NAMALWA (cell line): ENCODE measurements at places on chromosomes 7 and 10.

DNA sequence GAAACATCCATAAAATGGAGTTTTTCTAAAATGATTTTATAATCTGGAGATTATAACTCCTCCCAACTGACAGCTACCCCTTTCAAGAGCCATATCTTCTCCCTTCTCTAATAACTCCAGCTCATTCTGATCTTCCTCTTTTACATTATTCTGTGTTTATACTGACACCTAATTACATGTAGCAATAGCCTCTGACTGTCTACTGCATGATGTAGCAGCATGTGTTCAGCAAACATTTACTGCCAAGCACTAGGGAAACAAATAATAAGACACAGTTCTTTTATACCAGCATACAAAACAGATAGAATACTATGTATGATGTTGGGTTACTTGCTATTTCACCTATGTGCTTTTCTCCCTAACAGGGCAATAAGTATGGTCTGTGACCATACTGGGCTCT lies 20.7 kb downstream of the RBM28 start:
- DNase-seq = no peak

DNA sequence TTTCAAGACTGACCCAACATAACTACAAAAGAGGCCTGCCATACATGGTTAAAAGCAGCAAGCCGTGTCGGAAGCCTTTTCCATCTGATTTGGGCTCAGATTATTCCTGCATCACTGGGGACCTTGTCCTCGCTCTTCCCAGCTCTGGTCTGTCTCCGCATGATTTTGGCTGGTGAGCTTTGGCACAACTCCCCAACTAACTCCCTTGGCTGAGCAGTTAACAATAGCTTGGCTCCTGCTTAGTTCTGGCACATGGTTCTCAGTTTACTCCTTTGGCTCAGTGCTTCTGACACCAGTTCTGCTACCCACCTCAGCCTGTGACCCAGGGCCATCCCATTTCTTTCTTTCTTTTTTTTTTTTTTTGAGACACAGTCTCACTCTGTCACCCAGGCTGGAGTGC lies 17.0 kb downstream of the AGK start:
- DNase-seq = no peak

GRCh38 chr10:47165711-47166404 lies 134.1 kb upstream of the GDF10 start:
- no peak for DNase-seq

GRCh38 chr10:119408969-119409371 lies 133.5 kb downstream of the RGS10 start:
- no peak for DNase-seq

- DNase-seq = no peak
Measured at GRCh38 chr10:78222096-78222790, 188.6 kb downstream of the RPS24 start.

DNA sequence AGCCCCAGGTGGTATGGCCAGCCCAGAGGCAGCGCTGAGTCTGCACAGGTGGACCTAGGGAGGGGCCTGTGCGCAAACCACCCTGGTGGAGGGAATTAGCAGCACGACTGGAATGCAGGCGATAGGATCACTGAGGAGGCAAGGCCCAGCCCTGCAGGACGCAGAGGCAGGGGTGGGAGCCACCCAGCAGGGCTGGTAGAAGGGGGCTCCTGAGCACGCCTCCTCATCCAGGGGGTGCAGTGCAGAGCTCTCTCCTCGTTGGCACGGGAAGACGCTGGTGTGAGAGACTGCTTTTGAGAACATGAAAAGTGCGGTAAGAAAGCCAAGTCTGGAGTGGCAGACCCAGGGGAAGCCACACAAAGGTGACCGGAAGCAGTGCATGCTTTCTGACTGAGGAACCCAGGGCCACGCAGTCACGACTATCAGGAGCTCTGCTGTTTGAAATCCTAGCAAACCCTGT lies 6.0 kb downstream of the FXYD4 start:
- no peak for DNase-seq

- no peak for DNase-seq
Measured at GRCh38 chr10:98376485-98376884, 38.5 kb downstream of the PYROXD2 start.

DNA sequence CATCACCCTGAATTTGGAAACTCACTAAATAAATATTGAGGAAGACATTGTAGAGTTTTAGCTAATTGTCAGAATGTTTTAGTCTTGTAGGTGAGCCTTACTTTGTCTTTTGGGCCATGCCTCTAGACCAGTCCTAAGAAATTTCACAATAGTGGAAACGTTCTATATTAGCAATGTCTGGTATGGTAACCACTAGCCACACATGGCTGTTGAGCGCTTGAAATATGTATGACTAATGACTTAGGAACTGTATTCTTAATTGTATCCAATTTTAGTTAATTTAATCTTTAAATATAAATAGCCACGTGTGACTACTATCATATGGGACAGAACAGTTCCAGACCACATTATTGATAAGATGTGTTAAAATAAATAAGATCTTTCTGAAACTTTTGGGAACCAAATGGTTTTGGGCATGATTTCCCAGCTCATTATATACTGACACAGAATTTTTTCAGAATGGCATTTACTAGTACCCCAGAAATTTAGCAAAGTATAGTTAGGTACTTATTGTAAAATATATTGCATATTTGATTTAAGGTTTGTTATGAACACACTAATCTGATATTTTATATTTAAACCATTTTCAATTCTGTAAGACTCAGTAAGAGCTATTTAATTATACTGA lies 95.0 kb downstream of the VPS50 start:
- DNase-seq = no peak

DNA sequence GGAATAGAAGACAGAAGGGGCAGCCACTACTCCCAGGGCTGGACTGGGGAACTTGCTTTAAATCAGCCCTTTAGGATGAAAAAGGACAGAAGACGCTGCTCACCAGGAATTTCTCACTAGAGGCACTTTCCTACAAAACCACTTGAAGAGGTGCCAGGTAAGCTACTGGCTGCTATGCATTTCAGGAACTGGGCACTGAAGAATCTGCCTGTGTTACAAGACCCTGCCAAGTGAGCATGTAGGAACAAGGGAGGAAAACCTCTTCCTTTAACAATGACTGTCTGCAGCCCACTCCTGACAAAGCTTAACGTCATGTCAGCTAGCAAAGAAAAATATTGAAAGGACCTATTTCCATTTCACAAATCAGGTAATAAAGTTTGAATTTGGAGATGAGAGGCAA lies 5.8 kb upstream of the AGMO start:
- no peak for DNase-seq

DNA sequence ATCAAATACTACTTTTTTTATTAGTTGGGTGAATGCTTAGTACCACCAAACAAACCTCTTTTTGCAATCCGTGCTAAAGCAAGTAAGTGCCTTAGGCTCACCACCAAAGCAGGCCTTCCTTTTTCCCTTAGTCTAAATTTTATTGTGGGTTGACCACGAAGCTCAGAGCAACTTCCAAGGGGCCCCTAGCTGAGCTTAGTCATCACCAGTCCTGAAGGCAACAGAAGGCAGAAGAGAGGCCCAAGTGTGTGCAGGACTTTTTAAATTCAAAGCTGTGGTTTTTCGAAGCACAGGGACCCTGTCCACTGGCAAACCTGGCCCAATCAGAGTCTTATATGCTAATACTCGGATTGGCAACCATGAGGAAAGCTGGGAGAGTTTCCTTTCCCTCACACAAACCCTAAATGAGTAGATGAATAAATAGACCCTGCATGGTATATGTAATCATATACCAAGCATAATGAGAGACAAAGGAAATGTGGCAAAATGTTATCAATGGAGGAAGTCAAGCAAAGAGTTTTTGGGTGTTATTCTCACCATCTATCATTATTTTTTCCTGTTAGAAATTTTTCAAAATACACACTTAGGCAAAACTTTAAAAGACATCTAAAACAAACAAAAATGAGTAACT lies 453.2 kb upstream of the GALNT17 start:
- no peak for DNase-seq

DNA sequence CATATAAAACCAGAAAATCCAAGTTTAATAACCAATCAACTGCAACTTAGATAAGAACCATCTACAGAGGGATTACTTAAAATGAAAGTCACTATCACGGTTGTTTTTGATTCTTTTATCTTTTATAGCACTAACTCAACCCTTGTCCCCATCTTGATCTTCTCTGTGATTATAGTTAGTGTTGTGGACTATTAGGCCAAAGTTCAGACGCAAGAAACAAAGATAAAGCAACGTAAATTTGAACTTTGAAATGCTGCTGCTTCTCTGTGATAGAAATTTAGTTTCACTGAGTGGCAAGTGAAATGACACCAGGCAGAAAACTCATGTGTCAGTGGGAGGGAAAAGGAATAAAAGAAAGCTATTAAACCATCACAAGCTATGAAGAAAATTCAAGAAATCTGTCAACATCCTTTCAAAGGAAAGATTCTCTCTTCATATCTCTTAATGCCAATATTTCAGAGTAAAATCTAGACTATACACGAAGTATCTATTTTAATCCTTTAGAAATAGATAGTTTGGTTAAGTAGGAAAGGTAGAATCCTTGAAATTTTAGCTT lies 71.8 kb upstream of the MALRD1 start:
- no peak for DNase-seq

DNA sequence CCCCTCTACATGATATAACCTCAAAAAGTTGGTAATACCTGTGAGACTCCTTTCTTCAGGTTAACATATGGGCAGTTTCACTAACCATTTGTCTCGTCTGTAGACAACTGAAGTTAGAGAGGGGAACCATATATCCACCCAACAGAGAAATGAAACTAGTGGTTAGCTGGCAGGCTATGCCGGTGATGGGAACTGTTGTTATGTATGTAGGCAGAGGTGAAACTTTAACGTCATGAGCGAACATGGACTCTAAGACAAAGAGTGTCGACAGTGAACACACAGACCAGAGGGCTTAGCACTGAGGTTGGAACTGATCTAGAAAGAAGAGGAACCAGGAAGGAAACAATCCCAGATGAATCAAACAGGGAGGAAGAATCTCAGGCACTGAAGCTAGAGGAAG lies 112.4 kb downstream of the ELMO1 start:
- DNase-seq = peak; percentile 75

DNA sequence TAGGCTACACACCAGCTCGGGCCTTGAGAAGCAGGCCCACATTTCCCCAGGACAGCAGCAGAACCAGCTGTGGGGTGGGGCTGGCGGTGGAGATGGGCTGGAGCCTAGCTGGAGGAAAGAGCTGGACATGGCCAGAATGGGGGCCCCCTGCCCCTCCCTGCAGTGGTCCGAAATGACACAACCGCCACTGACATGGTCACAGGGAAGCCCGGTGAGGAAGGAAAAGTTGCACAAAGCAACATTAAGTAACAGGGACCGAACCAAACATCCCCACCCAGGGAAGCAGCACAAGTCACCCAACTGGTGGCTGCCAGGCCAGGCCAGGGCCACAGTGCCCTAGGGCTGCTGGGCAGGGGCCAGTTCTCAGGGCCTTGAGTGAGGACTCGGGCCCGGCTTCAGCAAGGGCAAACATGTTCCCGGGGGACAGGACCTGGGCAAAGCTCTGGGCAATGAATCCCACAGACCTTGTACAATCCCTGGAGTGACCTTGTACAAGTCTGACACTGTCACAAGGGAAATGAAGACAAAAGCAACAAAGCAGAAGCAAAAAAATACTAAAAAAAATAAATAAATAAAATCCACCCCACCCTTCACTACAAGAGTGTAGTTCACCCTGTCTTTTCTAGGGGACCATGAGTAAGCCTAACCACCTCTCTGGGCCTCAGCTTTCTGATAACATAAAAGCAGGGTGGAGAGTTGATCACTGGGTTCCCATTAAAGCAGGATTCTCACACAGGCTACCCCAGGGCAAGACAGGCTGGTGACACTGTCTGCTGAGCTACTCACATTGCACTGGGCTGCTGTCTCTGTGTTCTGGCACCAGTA lies 33.0 kb downstream of the PSAP start:
- no peak for DNase-seq

DNA sequence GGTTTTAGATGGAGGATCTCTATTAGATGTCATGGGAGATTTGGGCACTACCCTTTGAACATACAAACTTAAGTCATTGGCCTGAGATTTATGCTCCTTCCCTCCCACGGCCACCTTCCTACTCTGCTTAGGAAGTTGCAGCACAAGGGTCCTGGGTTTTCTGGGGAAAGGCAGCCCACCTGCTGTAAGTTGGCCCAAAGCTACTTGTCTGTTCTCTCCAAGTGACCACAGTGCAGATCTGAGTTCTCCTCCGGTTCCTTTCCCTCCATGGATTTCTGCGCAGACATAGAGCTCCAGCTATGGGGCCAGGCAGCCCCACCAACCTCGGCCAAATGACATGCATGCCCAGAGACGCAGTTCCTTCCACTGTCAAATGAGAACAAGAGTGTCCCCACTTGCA lies 12.8 kb upstream of the C10orf53 start:
- DNase-seq = no peak

GRCh38 chr10:117246997-117247671 lies 6.2 kb downstream of the SLC18A2 start:
- DNase-seq = no peak

GRCh38 chr7:140972876-140973829 lies 41.6 kb downstream of the MRPS33 start:
- DNase-seq = no peak

GRCh38 chr7:104175361-104175984 lies 32.3 kb downstream of the ORC5 start:
- no peak for DNase-seq

DNA sequence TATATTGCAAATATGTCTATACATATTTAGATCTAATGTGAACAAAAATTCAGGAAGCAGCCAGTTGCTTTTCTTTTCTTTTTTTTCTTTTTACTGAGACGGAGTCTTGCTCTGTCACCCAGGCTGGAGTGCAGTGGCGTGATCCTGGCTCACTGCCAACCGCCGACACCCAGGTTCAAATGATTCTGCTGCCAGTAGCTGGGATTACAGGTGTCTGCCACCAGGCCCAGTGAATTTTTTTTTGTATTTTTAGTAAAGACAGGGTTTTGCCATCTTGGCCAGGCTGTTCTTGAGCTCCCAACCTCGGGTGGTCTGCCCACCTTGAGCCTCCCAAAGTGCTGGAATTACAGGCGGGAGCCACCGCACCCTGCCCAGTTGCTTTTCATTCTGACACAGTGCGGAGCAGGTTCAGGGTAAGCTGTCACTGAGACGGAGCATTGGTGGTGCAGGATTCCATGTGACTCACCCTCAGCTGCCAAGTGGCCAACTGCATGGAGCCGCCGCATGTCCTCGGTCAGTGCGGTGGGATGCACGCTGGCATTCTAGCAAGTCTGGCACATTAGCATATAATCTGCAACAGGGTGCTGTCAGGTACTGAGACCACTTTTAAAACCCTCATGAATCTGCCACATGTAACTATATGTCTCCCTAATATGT lies 362.7 kb downstream of the DNAJB6 start:
- no peak for DNase-seq

DNA sequence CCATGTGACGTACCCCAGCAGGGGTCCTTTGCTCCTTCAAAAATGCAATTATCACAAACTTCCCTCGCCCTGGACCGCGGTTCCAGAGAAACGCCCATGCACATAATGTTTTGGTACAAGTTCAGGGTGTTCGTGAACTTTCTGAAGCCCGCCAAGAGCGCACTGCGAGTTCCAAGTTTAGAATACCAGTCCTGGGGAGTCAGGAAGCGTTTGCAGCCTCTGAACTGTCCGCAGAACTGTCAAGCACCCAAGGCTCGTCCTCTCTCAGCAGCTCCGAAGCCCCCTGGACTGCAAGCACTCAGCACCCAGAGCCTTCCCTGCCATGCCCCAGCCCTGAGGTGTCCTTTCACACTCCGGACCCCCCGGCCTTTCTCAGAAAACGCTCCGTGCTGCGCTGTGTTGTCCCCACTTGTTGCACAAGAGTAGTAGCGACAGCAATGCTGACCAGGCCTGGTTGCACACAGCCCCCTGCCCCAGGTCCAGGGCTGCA lies 30.3 kb downstream of the CALML3 start:
- no peak for DNase-seq

- no peak for DNase-seq
Measured at GRCh38 chr10:118444069-118444468, 101.9 kb upstream of the FAM204A start.

- DNase-seq = no peak
Measured at GRCh38 chr10:117345143-117345542, 30.1 kb downstream of the PDZD8 start.
